Activated T-helper 2 cell treated with anti-CD3 and anti-CD28 coated beads, Interferon-gamma antibody, Interleukin-2, Interleukin-4, amounts not matched to agents 10 μg/mL and 5 μg/mL and 100 μg/mL, durations not matched to agents 14 hours and 24 hours and 36 hours (primary cell): ENCODE measurements at places on chromosomes 6 and 20.

- DNase-seq: no peak
Observed at GRCh38 chr6:150334790-150335783, 33.7 kb upstream of the IYD start.

GRCh38 chr20:11159728-11160127 lies 485.9 kb upstream of the JAG1 start:
- DNase-seq: no peak

- no peak for DNase-seq
Observed at GRCh38 chr6:22436134-22436533, 133.2 kb upstream of the HDGFL1 start.

DNA sequence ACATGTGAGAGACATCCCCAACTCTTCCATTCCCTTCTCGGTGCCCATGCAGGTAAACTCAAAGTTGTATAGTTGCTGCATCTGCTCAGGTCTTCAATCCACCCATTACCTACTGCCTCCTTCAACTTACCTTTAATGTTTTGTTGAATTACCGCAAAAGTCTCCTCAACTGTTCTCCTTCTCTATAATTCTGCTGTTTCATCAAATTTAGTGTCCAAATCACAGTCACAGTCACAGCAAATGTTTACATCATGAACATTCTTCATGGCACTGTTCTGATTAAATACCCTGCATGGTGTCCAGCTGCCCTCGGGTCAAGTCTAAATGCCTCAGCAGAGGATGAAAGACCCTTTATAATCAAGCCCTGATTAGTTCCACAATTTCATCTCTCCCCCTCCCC lies 130.1 kb downstream of the IPCEF1 start:
- no peak for DNase-seq

DNA sequence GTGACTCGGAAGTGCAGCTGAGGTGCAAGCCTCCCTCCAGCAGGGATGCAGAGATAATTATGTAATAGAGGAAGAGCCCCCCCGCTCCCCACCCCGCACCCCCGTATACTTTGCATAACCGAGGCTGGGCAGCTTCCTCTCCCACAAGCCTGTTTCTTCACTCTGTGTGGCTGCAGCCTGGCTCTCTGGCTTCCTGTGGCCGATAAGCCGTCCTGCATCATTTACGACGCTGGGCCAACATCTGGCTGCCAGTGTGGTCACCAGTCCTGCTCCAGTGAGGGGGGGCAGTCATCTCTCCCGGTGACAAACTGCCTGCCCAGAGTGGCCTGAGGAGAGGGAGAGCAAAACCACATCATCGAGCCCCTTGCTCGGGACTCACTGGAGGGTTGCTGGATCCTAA lies 59.2 kb downstream of the RBM38 start:
- no peak for DNase-seq

DNA sequence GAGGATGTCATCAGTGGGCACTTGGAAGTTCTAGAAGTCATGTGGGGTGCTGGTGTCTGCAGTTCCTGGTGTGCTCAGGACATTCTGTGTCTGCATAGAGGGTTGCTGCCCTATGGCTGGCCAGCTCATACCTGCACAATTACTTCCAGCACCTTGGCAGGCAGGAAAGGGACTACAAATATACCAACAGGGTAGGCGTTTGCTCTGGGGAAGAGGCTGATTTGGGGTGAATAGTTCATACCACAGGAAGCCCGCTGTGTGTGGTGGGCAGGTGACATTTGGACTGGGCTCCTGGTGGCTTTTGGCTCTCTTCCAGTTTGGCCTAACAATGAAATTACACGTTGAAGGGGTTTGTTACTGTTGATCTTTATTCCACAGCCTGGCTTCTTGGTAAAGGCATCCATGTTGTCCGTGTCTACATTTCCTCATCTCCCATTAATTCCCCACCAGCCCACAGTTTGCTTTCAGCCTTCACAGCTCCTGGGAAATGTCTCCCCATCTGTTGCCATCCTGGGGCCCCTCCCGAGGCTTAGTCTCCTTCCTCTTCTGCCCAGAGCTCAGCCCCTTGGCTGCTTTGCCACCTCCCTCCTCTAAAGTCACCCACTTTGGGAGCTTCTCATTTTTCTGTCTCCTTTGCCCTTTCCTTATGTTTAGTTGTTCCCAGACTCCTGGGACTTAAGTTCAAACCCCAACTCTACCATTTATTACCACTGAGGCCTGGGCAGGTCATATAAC lies 88.1 kb downstream of the RSPH3 start:
- DNase-seq: no peak

DNA sequence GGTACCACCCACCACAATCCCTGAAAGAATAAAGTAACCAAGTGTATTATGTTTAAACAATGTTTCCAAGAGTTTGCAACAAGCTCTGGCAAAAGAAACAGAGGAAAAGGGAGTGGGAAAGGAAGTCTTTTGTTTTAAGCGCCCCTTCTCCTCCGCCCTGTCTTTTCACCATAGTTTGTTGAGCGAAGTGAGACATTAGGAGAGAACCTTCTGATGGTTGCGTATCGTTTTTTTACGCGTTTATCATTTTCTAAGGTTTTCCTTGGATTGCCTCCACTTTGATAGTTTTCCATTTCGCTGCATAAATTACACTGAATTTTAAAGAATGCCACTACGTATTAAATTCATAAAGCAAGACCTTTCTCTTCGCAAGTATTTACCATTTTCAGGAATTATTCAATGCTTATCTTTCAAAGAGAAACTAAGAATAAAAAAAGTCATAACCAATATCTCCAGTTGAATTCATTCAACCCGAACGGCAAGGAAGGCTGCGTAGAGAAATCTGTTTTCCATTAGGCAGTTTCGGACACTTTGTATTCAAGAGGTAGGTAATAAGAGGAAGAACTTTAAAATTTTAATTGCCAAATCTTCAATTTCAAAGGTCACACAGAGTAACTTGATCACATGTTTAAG lies 920 bp upstream of the EPHA7 start:
- no peak for DNase-seq

GRCh38 chr6:98578016-98578415 lies 256.4 kb upstream of the POU3F2 start:
- no peak for DNase-seq

GRCh38 chr20:29119141-29119540 lies 2138.3 kb upstream of the DEFB115 start:
- no peak for DNase-seq

GRCh38 chr20:9166153-9166780 lies 97.4 kb downstream of the PLCB4 start:
- DNase-seq: no peak

GRCh38 chr20:58604128-58604881 lies 46.8 kb upstream of the STX16 start:
- DNase-seq: no peak

- DNase-seq: no peak
Observed at GRCh38 chr6:121732641-121733040, 297.2 kb downstream of the GJA1 start.

DNA sequence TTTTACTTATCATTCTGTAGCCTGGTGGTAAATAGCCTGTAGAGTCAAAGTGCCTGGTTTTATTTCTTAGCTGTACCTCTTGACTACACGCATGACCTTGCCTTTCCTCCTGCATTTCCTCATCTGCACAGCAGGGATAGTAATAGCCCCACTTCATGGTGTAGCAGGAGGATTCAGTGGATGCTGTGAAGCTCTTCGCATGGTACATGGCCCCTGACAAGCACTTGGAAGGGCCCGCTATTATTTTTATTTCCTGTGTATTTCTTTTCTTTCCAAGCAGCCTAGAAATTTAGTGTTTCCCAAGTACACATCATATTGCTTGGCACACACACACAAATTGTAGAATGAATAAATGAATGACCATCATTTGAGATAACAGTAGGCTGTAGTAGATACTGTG lies 547.2 kb downstream of the CDH26 start:
- no peak for DNase-seq

GRCh38 chr6:16414205-16414604 lies 175.8 kb downstream of the GMPR start:
- no peak for DNase-seq

GRCh38 chr6:26420688-26421171 lies 18.7 kb downstream of the BTN3A1 start:
- no peak for DNase-seq
